ENCODE measurements at places on chromosomes 1 and 21. TPM values are rescaled to one million over a fixed set of nuclear protein-coding genes. Genes with fewer than 3 reads are reported as not detected.
A peak's percentile ranks its signal among the peaks of the same experiment; 100 is the strongest.

DNA sequence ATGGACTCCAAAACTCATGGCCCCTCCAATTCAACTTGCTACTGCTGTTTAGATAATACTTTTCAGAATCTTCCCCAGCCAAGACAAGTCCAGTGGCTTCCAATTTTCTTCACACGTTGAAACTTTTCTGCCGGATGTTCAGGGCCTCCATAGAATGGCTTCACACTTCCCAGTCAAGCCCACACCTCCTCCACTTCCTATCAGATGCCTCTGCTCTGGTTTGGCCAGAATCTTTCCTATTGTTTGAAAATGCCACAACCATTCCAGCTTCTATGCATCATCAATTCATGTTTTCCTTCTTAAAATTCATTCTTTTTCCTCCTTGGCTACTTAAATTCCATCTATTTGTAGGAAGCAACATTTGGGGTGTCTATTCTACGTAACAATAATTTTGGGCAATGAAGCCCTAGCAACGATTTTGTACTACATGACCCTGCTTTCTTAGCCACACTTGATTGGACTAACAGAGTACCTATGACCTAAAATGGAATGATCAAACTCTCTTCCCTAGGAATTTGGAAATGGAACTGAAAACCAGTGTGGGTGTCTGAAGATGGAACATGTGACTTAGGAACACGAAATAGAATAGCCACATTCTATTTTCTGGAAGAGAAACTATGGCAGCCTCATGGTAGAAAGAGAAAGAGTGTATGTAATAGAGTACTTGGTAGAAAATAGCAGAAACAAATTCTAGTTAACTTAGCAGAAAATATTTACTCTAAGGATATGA is 74.1 kb upstream of the CNIH3 start:
- peaks cover 11% of the 10 kb centered on the region for H3K27me3 ChIP-seq
- H3K27ac ChIP-seq: no peak overlapping the region
- no peaks in the 10 kb centered on the region for H3K36me3 ChIP-seq
- H3K4me1 ChIP-seq: no peaks in the 10 kb centered on the region

DNA sequence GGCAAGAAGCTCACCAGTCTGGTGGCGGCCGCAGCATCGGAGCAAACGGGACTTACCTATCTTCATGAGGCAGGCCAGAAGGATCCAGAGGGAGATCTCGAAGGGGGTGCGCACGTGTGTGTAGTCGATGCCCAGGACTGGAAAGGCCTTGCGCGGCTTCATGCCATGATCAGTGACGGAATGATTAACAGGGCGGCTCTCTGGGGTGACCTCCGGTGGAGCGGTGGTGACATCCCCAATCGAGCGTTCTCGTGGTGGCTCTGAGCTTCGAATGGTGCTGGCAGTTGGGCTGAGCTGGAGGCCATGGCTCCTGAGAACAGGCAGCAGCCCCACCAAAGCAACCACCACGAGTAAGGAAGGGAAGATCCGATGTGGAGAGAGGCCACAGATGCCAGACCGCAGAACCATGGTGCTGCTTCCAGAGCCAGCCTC is 982 bp downstream of the SLC9A1 start:
- no peaks in the 10 kb centered on the region for H3K27me3 ChIP-seq
- H3K36me3 ChIP-seq: peaks cover 8% of the 10 kb centered on the region
- peaks cover 55% of the 10 kb centered on the region for H3K4me1 ChIP-seq
- H3K4me3 ChIP-seq: peak overlapping the region; percentile 86

DNA sequence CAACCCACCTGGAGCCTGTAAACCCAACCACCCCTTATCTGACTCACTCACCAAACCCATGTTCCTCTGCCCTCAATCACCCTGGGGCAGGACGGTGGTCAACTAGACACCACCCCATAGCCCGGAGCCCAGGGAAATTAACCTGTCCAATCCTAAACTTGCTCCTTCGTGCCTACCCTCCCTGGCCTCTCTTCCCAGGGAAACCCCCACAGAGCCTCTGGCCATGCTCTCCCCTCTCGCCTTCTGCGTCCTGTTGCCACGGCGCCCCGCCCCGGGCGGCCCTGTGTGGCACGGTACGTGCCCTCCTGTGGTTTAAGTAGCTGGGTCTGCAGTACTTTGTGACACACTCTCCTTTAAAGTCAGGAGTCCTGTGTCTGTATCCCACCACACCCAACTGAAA is 4.0 kb upstream of the FTCD start:
- no peak overlapping the region for H3K27ac ChIP-seq
- peaks cover 9% of the 10 kb centered on the region for H3K36me3 ChIP-seq
- H3K4me1 ChIP-seq: no peaks in the 10 kb centered on the region
- no peak for DNase-seq
- no peak overlapping the region for H3K4me3 ChIP-seq

DNA sequence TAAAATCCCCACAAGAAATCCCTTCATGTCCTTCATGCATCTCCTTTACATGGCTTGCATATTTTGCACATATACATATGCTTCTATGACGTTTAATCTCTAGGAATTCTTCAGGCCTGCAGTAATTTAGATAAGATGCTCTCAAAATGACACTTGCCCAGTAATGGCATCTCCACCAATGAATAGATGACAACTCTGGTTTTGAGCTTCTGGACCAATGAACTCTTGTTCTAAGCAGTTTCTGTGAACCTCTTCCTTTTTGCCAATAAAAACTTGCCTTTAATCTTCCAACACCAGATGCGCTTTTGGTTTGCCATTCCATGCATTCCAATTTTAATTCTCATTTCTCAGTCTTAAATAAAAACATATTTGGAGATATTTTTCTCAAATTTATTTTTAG is 189.8 kb upstream of the OLFM3 start:
- no peak for DNase-seq
- H3K27ac ChIP-seq: no peak overlapping the region
- no peaks in the 10 kb centered on the region for H3K27me3 ChIP-seq
- no peaks in the 10 kb centered on the region for H3K4me1 ChIP-seq
- no peak overlapping the region for H3K4me3 ChIP-seq
- H3K36me3 ChIP-seq: no peaks in the 10 kb centered on the region

DCDC2B gene
- total RNA-seq: not detected

RHBDL2 gene
- not detected for total RNA-seq

- H3K4me3 ChIP-seq: no peak overlapping the region
- H3K27me3 ChIP-seq: no peaks in the 10 kb centered on the region
- no peak for DNase-seq
- no peak overlapping the region for H3K27ac ChIP-seq
Measured at GRCh38 chr21:16061194-16061593, 331.4 kb downstream of the USP25 start.

DNA sequence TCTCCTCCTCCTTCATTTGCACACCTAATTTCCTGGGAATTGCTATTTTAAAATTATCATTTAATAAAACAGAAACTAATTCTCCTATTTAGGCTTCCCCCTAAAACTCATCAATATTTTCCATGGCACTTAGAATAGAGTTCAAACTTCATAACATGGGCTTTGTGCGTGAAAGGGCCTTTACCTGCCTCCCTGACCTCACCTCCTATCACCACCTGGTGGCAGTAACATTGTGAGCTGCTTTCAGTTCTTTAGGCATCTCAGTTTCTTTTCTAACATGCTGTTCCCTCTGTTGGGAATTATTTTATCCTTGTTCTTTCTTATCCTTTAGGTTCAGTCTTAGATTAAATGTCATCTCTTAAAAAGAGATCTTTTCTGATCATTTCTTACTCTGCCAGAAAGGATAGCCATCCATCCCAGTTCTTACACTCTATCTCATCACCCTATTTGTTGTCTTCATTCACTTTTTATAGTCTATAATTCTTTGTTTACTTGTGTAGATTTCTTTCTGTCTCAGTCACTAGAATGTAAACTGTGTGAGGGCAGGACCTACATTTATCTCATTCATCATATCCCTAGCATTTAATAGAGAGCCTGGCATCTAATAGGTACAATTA is 133.8 kb upstream of the KIAA1614 start:
- H3K36me3 ChIP-seq: no peaks in the 10 kb centered on the region
- no peak overlapping the region for H3K27ac ChIP-seq
- DNase-seq: no peak
- no peaks in the 10 kb centered on the region for H3K27me3 ChIP-seq

DNA sequence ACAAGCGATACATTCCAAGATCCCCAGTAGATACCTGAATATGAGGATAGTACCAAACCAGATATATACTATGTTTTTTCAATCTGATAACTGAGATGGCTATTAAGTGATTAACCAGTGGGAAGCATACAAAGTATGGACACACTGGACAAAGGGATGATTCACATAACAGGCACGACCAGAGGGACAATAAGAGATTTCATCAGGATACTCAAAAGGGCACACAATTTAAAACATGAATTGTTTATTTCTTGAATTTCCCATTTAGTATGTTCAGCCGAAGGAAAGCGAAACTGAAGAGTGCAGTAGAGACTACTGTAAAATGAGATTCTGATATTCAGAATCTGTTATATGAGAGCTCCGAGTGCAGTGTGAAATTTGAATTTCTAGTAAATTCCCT is 10.6 kb downstream of the ZZZ3 start:
- no peak overlapping the region for H3K27ac ChIP-seq
- no peaks in the 10 kb centered on the region for H3K27me3 ChIP-seq
- H3K36me3 ChIP-seq: peaks cover 8% of the 10 kb centered on the region

GRCh38 chr21:32102426-32102825 is 176.4 kb downstream of the MIS18A start:
- no peaks in the 10 kb centered on the region for H3K36me3 ChIP-seq
- no peak overlapping the region for H3K27ac ChIP-seq
- no peak overlapping the region for H3K4me3 ChIP-seq
- no peak for DNase-seq

GRCh38 chr1:10591010-10591409 is 116.3 kb downstream of the PEX14 start:
- no peak for DNase-seq
- H3K27ac ChIP-seq: no peak overlapping the region
- no peak overlapping the region for H3K4me3 ChIP-seq
- peaks cover 1% of the 10 kb centered on the region for H3K36me3 ChIP-seq
- peaks cover 6% of the 10 kb centered on the region for H3K4me1 ChIP-seq

DNA sequence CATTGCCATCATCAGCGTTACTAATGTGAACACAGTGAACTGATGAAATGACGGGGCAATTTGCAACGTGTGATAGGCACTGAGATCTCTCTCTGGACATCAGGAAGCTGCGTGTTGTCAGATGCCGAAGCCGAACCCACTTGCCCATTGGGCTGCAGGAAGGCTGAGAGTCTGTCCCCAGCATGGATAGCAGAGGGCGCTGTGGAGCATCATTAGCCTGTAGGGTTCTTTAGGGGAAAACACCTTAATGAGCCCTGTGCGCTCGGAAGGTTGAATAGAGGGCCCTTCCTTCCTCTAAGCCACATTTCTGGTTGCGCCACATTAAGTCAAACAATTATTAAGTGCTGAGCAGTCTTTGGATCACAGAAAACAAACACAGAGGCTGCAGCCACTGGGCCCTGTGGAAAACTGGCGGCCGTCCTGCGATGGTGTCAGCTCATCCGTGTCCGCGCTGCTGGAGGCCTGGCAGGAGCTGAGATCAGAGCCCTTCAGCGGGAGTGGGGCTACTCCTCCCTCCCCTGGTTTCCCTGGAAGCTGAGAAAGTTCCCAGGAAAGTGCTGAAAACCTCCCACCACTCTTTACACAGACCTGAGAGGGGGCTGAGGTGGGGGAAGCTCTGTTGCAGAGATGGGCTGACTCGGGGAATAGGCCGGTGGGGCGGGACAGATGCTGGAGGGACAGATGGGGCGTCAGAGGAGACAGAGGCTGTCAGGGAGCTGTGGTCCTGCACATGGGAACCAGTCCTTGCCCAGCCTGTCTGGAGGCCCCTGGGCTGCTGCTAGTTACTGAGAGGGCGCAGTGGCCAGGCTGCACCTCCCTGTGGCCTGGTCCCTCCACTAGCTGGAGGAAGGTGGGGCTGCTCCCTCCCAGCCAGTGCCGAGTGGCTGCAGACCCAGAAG is 12.7 kb downstream of the TFF2 start:
- no peaks in the 10 kb centered on the region for H3K36me3 ChIP-seq
- peak; percentile 61 for DNase-seq
- H3K4me1 ChIP-seq: peaks cover 10% of the 10 kb centered on the region

DNA sequence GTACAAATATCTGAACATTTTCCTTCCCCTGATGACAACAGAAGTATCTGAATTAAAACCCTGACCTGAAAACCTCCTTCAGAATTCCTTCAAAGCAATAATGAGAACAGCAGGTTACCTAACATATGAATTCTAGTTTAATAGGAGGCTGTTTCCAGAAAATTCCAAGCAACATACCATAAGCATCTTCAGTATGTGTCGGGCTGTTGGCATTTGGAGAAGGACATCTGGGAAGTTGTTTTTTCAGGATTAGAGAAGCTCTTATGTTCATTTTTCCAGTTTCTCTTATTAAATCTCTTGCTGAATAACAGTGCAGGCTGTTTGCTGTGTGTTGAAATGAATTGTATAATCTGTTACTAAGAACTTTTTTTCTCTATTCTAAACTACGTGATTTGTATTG is 101.5 kb downstream of the PLA2G4A start:
- H3K27ac ChIP-seq: no peak overlapping the region
- no peak for DNase-seq
- no peaks in the 10 kb centered on the region for H3K36me3 ChIP-seq
- H3K4me3 ChIP-seq: no peak overlapping the region
- H3K4me1 ChIP-seq: no peaks in the 10 kb centered on the region
- H3K27me3 ChIP-seq: no peaks in the 10 kb centered on the region

NPPB gene
- not detected for total RNA-seq

BRINP2 gene
- total RNA-seq: not detected

- peak overlapping the region; percentile 92 for H3K27ac ChIP-seq
- peaks cover 19% of the 10 kb centered on the region for H3K36me3 ChIP-seq
- no peak for DNase-seq
Measured at GRCh38 chr1:40532062-40532389, 589 bp downstream of the ZNF684 start.

DNA sequence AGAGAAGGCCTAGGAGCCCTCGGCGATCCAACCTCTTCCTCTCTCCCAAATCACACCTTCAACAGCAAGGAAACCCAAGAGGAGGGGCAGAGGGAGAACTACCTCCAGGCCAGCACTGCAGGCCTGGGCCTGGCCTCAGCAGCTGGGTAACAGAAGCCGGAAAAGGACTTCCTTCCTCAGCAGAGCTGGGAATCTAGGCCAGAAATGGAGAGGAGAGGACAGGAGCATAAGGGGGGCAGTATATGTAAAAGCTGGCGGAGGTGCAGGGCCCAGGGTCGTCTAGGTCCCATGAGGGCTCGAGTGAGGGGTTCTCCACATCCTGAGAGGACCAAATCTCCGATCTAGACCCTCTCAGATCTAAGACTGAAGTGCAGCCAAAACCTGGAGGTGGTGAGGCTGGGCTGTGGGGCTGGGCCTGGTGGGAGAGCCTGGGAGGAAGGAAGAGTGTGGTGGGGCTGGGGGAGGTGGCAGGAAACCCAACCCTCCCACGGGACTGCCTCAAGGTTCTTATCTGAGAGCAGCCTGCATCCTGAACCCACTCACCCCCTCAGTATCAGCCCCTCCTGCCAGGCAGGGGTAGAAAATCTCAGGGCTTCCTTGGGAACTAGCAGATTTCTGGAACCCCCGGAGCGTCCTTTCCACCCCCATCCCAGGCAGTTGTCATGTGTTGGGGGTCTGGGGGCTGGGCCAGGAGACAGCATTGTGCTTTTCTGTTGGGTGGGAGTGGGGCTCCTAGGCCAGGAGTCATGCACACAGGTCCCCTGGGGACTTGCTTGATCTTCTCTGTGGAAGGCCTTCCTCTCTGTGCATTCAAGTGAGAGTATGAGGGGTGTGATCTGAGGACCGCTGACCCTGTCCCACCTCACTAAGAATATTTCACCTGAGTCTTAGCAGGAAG is 33.0 kb downstream of the PIK3C2B start:
- peaks cover 80% of the 10 kb centered on the region for H3K36me3 ChIP-seq
- peaks cover 99% of the 10 kb centered on the region for H3K4me1 ChIP-seq
- H3K27ac ChIP-seq: peak overlapping the region; percentile 91
- peak overlapping the region; percentile 70 for H3K4me3 ChIP-seq
